Activated CD8-positive, alpha-beta memory T cell treated with anti-CD3 and anti-CD28 coated beads for 48 hours (primary cell): ENCODE measurements at places on chromosomes 3 and 15.

DNA sequence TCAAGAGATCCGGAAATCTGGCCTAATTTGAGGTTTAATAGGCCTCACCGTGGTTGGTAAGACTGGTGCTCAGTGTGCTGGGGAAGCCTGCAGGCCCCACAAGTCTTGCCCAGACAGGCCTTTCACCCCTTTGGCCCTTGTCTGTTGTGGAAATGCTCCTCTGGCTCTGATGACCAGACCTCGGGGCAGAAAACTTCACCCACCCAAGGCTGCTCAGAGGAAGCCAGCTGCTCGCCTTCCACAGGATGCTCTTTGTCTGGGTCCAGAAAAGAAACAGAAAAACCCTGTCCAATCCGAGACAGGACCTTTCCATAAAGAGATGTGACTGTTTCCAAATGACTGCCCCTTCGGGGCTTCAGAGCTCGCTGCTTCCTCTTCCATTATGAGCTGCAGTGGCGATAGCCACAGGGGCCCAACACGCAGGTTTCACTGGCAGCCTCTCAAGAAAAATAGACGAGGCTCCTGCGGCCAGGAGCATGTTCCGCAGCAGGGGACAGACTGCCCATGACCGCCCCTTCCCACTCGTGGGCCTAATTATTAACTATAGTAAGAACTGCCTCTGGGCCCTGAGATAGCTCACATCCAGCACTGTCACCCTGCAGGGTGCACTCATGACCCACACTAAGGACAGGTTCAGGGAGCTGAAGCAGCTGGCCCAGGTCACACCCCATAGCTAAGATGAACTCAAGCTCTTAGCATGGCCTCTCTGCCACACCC lies 6.8 kb upstream of the SNX22 start:
- DNase-seq = no peak

GRCh38 chr3:189233225-189233858 lies 61.6 kb downstream of the TPRG1 start:
- DNase-seq = no peak

GRCh38 chr3:159062734-159063410 lies 261.0 kb downstream of the MFSD1 start:
- DNase-seq = no peak

- DNase-seq = no peak
Measured at GRCh38 chr3:121894301-121894990, at the start of gene SLC15A2. Gene SLC15A2, plus strand, starts transcription at chr3:121894401. Its CDS starts 76 bp downstream, at chr3:121894477.

DNA sequence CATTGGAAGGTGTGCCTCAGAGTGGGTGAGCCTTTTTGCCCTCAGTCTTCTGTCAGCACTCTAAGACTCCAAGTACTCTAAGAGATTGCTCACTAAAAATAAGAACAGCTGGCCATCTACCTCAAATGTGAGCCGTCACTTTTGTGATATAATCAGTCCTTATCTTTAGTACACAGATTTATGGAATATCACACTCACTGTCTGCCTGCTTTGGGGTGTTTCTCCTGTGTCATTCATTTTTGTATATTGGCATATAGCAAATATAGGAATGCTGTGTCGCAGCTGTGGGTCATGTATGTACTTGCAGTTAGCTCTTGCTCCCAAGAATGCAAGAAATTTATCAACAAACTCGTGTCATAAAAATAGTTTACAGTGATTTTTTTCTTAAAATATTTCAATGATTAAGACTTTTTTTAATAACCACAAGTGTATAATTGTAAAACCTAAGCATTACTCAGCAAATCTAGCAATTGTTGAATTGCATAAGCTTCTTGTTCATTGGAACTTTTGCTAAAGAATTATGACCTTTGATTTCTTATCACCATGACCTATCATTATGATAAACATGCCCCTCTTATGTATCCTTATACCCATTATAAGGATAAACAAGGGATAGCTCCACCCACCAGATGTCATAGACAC lies 18.8 kb downstream of the SETD5 start:
- DNase-seq = no peak
